ENCODE measurements at places on chromosomes 7 and 10.

DNA sequence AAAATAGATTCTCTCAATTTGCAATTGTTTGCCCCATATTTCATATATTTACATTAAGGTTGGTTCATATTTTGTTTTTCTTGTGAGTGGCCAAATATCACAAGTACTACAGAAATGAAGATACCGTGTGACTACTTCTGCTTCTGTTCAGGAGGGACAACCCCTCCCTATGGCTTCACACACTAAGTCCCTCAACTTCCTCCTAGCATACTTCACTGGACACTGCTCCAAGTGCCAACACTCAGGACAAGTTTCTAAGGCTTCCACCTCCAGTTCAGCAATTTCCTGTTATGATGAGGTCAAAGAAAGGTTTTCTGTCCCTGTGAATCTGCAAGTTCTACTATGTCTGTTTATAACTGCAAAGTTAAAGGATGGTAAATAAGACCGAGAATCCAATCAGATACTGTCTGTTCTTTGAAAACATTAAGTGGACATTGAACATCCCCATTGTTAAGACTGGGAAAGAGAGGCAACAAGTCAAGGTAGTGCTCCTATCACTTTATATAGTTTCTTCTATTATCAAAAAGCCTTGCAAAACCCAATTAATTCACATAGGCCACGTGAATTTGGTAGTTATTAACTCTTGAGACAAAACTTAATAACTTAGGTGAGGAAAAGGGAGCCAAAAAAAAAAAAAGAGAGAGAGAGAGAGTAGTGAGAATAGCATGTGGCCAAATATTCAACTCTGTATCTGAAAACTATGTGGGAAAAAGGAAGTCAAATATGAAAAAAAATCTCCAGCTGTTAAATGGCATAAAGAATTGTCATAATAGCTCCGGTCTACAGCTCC, 81.3 kb upstream of the DKK1 start:
- no peak for DNase-seq

GRCh38 chr10:60883187-60883586, 60.8 kb downstream of the RHOBTB1 start:
- DNase-seq = no peak

GRCh38 chr7:43351683-43352082, 231.2 kb upstream of the STK17A start:
- no peak for DNase-seq

DNA sequence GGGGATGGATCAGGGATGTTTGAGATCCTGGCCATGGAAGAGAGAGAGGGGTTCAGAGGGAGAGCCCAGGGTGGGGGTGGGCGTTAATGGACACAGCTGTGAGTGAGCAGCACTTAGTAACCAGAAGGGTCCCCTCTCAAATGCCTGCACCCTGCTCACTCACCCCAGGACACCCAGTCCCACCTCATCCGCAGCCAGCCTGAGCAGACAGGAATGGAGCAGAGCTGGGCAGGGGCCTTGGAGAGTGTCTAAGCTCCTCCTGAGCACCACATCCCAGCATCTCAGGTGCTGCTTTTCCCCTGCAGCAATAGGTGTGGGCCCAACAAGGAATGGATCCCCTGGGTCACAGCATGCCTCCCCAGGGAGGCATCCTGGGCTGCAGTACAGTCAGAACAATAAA, 5.3 kb downstream of the FAM24A start:
- DNase-seq = no peak

DNA sequence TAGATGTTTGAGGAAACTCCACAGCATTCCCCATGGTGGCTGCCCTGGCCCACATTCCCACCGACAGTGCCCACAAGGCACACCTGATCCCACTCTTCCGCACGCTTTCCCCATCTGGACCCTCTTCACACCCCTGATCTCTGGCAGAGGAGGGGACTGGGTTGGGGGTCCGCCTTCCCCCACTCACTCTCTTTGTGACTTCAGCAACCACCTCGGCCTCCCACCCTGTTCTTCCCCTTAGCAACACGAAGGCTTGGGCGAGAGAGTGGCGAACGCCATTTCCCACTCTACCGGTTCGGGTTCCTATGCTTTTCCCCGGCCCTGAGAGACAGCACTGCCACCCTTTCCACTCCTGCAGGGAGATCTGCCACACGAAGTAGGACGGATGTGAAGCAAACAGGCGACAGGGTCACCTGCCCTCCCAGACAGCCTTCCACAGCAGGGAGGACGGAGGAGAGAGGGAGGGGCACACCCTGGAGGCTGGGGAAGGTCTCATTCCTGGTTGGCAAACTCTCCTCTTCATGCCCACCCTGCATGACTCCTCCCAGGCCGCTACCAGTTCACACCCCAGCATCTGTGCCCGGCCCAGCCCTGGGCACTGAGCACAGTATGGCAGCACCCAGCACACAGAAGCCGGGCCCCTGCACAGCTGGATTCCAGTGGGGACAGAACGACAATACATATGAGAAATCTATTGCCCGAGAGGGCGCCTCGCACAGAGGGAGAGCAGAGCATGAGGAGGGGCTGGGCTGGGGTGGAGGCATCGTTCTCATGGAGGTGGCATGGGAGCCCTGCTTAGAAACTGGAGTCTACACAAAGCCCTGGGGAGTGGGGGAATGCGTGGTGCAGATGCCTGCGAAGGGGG, 93.5 kb downstream of the PAXIP1 start:
- DNase-seq = no peak

DNA sequence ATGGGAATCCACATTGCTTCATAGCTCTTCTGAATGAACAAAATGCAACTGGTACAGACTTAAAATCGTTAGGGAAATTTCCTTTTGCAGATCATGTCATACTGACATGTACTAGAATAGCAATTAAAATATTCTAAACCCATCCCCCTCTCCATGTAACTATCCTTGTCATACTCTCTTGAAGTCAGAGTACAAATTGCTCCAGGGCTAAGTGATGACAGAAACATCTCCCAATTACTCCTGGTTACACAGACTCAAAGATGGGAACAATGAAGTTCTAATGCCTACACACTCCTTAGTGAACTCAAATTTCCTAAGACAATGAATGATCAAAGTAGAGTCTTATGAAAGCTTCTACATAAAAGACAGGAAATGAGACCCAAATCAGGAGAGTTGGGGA, 87.2 kb downstream of the PDE1C start:
- no peak for DNase-seq

DNA sequence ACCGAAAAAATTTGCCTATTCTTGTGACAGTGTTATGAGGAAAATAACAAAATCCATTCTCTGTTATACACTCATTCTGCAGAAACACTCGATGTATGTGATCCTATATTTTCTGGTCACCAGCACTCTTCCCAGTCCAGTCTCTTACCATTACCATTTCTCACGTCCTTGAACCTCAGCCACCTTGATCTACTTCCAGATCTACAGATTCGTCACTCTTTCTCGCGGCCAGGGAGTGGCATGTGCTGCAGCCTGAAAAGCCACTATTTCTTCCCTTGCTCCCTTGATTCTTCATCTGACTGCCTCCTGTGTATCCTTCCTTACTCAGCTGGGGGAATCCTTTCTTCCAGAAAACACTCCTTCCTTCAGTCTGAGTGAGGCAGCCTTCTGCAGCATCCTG, 14.1 kb upstream of the TAF3 start:
- DNase-seq = no peak

GRCh38 chr10:123009105-123009820, 457 bp downstream of the ACADSB start:
- peak; percentile 36 for DNase-seq
